ENCODE measurements at places on chromosomes 7 and 10.
A peak's percentile ranks its signal among the peaks of the same experiment; 100 is the strongest.

- DNase-seq = no peak
Measured at GRCh38 chr10:63217120-63217605, 84.0 kb downstream of the NRBF2 start.

DNA sequence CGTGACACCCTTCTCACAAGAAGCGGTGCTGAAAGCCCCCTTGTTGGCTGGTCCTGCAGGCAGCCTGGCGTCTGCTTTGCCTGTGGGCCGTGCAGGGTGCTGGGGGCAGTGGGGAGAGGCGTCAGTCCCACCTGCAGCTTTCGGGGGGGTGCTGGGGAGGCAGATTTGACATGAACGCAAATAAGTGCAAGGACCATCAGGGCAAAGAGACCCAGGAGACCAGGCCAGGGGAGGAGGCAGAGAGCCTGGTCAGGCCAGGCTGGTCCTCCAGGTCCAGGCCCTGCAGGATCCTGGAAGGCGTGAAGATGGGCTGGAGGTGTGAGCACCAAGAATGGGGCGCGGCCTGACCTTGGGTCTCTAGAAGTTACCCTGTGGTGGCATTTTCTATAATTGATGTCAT is 81.6 kb downstream of the MGMT start:
- no peak for DNase-seq

DNA sequence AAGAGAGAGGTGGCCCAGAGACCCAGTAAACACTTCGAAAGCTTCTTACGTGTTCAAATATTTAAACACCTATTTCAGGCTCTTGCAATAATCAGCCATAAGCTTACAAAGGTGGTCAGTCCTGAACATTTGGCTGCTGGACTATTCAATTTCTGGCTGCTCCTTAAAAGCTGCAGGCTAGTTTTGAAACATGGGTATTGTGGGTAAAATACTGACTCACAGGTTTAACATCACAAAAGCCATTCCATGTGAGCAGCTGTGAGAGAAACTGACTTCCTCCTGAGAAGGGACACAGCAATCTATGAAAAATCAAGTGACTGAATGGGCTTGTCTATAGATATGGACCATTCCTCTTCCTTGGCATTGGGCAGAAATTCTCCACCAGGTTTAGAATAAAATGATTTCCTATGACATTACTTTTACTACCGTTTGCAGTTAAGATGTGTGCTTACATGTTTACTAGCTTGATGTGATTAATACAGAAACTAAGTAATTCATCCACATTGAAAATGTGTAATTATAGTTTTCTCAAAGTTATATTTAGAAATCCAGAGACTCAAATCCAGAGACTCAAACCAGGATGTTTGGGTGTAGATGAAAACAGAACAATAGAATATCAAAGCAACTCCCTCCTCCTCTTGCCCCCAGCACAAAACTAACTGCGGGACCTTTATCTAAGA is 252.3 kb downstream of the GATA3 start:
- DNase-seq = no peak

- DNase-seq = no peak
Measured at GRCh38 chr7:45367026-45367425, 207.1 kb upstream of the ADCY1 start.

DNA sequence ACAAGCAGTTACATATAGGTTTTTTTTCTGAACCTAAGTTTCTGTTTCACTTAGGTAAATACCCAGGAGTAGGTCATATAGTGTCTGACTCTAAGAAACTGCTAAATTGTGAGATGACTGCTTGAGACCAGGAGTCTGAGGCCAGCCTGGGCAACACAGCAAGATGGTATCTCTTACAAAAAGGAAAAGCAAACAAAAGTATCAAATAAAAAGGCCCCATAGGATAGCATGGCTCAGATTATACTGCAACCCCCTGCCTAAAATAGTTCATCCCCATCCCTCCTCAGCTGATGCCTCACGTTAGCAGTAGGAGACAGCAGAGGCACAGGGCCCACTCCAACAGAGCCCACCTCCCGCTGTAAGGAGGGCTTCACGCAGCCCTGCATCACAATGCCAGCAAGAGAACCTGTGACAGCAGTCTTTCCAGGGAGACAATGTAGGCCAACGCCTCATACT is 90.3 kb downstream of the SRPK2 start:
- peak; percentile 44 for DNase-seq

DNA sequence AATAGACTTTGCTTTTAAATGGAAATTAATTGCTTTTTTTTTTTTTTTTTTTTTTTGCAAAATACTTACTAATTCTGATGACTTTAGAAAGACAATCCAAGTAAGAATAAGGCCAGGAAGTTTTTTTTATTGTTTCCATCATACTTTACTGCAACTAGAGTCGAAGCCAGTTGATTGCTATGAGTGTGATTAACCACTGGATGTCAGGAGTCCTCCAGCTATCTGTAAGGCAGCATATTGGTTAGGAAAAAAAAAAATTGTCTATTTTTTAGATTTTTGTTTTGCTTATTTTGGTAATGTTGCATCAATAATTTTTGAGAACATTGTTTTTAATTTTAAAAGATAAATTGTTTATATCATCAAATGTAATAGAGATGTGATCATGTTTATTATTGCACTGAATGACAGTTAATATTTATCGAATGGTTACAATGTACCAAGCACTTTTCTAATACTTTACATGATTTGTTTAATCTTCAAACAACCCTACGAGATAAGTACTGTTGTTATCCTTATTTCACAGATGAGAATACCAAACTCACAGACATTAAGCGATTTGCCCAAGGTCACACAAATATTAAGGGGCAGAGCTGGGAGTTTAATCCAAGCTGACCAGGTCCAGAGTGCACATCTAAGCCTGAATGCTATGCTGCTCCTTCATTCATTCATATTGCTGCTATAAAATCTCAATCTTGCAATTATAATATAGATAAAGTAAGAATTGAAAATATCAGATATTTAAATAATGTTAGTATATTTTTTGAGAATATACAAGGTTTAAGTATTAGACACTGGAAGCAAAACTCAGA is 19.9 kb upstream of the LMOD2 start:
- DNase-seq = no peak

DNA sequence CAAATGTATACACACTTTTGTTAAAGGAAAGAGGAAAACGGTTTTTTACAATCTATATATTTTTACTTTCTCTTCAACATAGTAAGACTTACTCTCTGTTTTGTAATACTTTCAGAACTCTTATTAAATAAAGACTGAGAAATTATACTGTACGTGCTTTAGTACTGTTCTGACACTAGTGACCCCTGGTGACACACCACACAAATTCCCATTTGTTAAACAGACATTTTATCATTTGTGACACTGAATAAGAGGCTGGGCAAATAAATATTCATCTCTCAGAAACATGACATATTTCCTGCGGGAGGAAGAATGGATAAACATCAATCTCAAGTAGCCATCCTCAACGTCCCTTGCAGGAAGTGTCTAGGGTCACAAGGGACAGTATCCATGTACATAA is 68.9 kb upstream of the ZNF33B start:
- no peak for DNase-seq

- DNase-seq = no peak
Measured at GRCh38 chr10:132482090-132482800, 55.3 kb upstream of the INPP5A start.

GRCh38 chr10:71052076-71052660 is 160.2 kb upstream of the UNC5B start:
- no peak for DNase-seq

DNA sequence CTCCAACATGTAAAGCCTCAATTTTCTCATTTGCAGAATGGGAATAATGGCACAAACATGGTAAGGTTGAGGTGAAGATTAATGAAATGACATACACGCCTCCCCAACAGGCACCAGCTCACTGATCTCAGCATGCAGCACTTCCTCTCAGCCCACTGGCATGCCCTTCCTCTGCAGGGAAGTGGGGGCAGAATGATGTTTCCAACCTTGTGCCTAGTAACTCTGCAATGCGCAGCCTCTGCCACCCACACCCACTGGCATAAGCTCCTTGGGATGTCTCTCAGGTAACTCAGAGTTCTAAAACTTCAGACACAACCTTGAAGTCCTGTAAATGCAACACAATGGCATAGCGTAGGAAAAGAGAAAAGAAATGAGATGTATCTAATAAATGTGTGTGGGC is 540.7 kb downstream of the HTR7 start:
- no peak for DNase-seq

GRCh38 chr7:47654672-47655298 is 72.9 kb upstream of the TNS3 start:
- no peak for DNase-seq

- peak; percentile 32 for DNase-seq
Measured at GRCh38 chr10:1737222-1738061, at the start of gene ADARB2. TSS of gene ADARB2 (minus strand) at chr10:1737525.

DNA sequence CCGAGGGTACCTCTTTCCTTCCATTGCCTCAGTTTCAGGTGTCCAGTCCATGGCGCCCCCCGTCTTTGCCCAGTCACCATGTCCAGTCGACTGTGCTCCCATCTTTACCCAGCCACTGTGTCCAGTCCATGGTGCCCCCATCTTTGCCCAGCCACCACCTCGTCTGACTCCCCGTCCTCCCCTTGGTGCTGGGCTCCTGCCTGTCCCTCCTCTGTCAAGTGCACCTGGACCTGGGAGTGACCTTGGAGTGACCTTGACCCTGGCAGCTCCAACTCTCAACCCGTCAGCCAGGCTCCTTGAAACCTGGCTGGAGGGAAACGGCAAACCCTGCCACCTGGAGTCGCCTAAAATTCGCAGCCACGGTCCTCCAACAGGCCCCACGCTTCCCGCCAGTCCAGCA is 180.2 kb downstream of the ADARB2 start:
- no peak for DNase-seq

GRCh38 chr7:5423306-5423975 is at the start of gene TNRC18:
TSS of gene TNRC18 (minus strand) at chr7:5423834. CDS start at chr7:5421246, 2,588 bp downstream.
- DNase-seq = no peak

- no peak for DNase-seq
Measured at GRCh38 chr7:115471891-115472290, 550.0 kb downstream of the MDFIC start.

DNA sequence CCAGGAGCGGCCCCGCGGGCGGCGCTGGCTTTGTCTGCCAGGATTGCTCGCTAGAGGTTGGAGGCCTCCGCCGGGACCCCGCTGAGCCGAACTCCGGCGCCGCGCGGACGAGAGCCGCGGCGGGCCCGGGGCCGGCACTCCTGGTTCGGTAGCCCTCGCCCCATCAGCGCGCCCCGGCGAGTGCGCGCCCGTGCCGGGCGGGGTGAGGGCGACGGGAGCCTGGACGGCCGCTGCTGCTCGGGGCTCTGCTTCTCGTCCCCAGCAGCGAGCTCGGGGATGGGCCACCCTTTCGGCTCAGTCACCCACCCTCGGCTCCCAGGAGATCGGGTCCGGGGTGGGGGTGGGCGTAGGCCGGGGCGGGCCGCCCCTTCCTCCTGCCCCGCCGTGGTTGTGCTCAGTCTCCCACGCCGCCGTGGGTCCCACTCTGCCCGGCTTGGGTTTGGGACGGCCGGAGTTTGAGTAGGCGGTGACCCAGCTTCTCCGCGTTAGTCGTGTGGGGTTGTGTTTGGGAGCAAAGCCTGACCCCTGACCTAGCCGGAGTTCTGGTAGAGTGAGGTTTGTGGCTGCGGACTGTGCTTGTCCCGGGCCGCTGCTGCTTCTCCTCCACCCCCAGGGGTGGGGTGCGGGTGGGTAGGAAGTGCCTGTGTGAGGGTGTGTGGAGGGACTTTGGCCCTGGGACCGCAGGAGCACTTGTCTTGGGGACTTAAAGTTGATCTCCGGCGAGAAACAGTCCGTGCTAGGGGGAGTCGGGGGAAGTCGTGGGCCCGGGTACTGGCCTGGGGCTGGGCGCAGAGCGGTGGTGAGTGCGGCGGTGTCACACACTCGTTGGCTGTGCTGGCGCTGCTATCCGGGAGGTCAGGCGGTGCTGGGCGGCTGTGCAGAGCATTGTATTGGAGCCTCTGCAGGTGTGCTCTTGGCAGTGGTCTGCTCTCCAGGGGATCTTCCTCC is 677 bp downstream of the TSPAN14 start:
- no peak for DNase-seq

DNA sequence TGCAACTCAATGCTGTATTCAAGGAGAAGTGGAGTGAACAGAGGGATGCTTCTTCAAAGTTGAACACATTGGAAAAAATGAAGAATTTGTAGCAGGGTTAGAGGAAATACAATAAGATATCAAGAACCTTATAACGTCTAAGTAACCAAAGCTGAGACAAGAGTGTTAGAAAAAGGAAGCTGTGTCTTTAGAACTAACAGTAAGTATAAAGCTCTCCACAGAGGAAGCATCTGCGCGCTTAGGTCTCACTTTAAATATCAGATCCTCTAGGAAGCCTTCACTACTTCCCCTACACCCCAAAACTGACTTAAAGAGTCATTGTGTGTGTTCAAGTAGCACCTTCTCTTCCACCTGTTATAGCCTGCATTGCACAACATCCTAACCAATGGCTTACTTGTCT is 43.0 kb downstream of the CH25H start:
- DNase-seq = no peak

DNA sequence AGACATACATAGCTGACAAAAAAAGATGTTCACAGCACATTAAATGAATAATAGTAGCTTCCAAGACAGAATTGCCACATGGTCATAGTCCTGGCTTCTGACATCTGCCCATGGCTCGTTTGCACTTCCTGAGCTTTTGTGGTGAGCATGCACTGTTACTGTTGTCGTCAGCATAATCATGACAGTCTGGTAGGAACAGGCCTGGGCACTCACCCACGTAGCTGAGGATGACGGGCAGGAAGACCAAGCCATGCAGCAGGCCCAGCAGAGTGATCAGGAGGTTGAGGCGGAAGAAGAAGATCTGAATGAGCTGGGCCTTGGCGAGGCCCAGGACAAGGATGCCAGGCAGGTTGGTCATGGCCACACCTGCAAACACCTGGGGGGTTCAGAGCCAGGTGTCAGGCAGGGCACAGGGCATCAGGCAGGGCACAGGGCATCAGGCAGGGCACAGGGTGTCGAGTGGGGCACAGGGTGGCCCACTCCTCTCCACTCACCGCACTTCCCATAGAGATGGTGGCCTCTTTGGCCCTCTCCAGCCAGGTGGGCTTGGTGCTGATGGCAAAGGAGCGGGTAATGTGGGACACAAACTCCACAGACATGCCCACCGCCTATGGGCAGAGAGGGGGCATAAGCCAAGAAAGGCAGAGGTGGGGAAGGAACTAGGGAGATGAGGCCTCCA is 25.3 kb upstream of the NUDCD3 start:
- DNase-seq = no peak

GRCh38 chr10:100889546-100889945 is 23.2 kb upstream of the SLF2 start:
- DNase-seq = no peak

GRCh38 chr7:12178317-12178716 is 32.8 kb upstream of the TMEM106B start:
- no peak for DNase-seq

- no peak for DNase-seq
Measured at GRCh38 chr7:137791930-137792329, 54.8 kb downstream of the DGKI start.

Measured in stimulated activated CD4-positive, alpha-beta T cell treated with anti-CD3 and anti-CD28 coated beads, Interleukin-1b, Interleukin-23, amount 100 ng/mL, for 48 hours (primary cell).